ENCODE measurements at places on chromosomes 2 and 18.

GRCh38 chr2:19848952-19849351 lies 52.8 kb downstream of the TTC32 start:
- H3K4me3 ChIP-seq = no peak overlapping the region
- DNase-seq = no peak
- H3K27ac ChIP-seq = no peak overlapping the region
- no peaks in the 10 kb centered on the region for H3K36me3 ChIP-seq
- no peaks in the 10 kb centered on the region for H3K4me1 ChIP-seq
- no peaks in the 10 kb centered on the region for H3K27me3 ChIP-seq

- no peaks in the 10 kb centered on the region for H3K27me3 ChIP-seq
- DNase-seq = no peak
- H3K27ac ChIP-seq = no peak overlapping the region
- H3K4me3 ChIP-seq = no peak overlapping the region
- H3K36me3 ChIP-seq = no peaks in the 10 kb centered on the region
- no peaks in the 10 kb centered on the region for H3K4me1 ChIP-seq
Observed at GRCh38 chr2:19823507-19823906, 78.3 kb downstream of the TTC32 start.

DNA sequence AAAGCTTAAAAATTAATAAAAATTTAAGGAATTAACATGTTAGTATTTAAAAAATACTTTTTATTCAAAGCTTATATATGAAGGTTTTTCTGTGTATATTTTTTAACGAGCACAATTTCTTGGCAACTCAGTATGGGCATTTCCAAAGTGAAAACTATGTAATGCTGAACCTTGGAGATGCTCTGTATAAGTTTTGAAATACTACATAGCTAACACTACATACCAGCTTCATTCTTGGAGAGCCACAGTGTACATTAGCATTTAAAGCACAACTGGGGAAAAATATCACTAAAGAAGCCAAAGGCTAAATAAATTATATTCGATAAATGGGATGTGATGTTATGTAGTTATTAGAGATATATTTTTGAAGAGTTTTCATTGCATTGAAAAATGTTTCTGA lies 446.5 kb downstream of the CCDC85A start:
- H3K36me3 ChIP-seq = no peaks in the 10 kb centered on the region
- DNase-seq = no peak
- no peak overlapping the region for H3K4me3 ChIP-seq
- H3K4me1 ChIP-seq = no peaks in the 10 kb centered on the region
- H3K27me3 ChIP-seq = no peaks in the 10 kb centered on the region

GRCh38 chr2:150208689-150209088 lies 278.8 kb downstream of the RND3 start:
- H3K27ac ChIP-seq = no peak overlapping the region
- peaks cover 4% of the 10 kb centered on the region for H3K4me1 ChIP-seq
- no peak for DNase-seq
- no peaks in the 10 kb centered on the region for H3K36me3 ChIP-seq

- H3K36me3 ChIP-seq = no peaks in the 10 kb centered on the region
- H3K4me1 ChIP-seq = no peaks in the 10 kb centered on the region
- H3K4me3 ChIP-seq = no peak overlapping the region
- DNase-seq = no peak
Observed at GRCh38 chr2:5474716-5475115, 217.5 kb upstream of the SOX11 start.

- peaks cover 40% of the 10 kb centered on the region for H3K4me1 ChIP-seq
- no peaks in the 10 kb centered on the region for H3K36me3 ChIP-seq
Observed at GRCh38 chr18:9101730-9102507, 580 bp upstream of the NDUFV2 start.

DNA sequence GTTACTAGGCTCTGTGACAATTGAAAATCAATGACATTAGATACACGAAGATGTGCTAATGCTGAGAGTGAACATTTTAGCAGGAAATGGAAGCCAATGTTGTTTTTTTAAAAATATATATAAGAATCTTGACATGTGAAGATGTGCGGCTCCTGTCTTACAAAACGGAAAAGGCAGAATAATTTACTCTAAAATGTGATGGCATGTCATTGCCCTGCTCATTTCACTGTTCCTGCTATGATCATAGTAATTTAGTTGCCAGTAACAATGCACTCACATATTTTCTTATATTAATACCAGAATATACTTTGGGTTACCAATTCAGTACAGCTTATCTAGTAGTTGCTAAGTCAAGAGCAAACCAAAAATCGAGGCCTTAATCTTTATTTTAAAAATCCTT lies 10.3 kb downstream of the EPHA4 start:
- H3K4me3 ChIP-seq = no peak overlapping the region
- no peak for DNase-seq
- H3K27me3 ChIP-seq = no peaks in the 10 kb centered on the region

GRCh38 chr18:79258447-79258846 lies 137.3 kb upstream of the NFATC1 start:
- H3K27me3 ChIP-seq = no peaks in the 10 kb centered on the region
- no peak overlapping the region for H3K4me3 ChIP-seq
- no peak overlapping the region for H3K27ac ChIP-seq
- DNase-seq = no peak
- no peaks in the 10 kb centered on the region for H3K4me1 ChIP-seq

DNA sequence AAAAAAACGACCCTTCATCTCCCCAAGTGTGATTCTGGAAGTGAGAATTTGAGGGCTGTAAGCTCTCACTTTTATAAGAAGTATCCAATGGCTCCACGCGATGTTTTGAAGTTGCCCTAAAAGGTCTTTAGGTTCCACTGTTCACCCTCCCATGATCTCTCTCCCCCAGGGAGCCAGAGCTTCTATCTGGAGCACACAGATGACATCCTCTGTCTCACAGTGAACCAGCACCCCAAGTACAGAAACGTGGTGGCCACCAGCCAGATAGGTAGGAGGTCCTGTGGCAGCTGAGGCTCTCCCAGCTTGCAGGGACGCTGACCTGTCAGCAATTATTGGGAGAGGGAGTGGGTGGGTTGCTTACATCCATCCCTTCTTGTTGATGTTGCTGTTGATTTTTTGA lies 97.8 kb downstream of the RTN4 start:
- no peak overlapping the region for H3K4me3 ChIP-seq
- DNase-seq = no peak
- H3K27ac ChIP-seq = no peak overlapping the region
- H3K27me3 ChIP-seq = no peaks in the 10 kb centered on the region
- H3K36me3 ChIP-seq = no peaks in the 10 kb centered on the region
- H3K4me1 ChIP-seq = peaks cover 3% of the 10 kb centered on the region

DNA sequence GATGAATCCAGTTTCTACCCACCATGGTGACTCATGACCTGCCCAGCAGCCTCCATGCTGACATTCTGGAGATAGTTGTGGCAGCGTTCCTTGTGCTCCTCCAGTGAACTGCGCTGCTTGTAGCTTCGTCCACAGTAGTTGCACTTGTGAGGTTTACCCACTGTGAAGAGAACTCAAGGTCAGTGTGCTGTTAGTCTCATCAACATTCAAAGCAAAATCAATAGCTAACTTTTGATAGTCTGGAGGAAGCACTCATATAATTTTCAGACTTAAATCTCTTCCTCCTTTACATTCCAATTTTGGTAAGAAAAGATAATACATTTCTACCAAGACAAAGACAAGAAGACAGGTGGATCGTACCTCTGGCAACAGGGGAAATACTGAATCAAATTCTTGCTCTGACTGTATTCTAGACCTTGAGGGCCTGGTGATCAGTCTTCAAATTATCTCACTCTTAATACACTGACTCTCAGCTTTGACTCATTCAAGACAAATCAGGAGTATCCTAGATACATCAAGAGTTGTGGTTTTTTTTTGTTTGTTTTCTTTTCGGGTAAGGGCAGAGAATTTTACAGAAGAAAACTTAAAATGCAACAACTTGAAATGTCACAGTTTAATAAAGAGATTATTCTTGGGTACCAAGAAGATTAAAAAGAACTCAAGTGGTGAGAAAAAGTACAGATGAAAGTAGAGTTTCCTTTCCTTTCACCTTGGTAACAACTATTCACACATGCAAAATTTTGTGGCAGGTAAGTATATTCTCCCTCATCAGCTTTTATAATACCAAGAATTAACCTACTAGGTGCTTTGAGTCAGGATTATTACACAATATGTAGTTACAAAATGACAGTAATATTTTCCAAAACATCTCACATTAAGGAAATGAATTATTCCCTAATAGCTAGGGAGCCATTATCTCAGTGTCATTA lies 129.2 kb downstream of the IKZF2 start:
- H3K4me1 ChIP-seq = no peaks in the 10 kb centered on the region
- DNase-seq = no peak
- H3K27ac ChIP-seq = no peak overlapping the region
- peaks cover 6% of the 10 kb centered on the region for H3K36me3 ChIP-seq

DNA sequence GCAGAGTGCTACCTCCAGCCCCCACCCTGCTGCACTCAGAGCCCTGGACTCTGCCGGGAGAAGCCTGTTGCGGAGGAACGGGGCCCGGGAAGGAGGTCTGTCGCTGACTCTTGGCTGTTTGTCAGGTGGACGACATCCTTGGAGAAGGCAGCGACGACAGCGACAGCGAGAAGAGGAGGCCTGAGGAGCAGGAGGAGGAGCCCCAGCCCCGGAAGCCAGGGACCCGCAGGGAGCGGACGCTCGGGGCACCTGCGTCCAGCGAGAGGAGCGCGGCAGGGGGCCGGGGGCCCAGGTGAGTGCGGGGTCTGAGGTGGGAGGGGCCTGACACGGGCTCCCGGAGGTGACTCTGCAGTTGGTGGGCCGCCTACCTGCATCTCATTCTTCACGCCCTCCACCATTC lies 56.6 kb downstream of the CTDP1 start:
- H3K27ac ChIP-seq = no peak overlapping the region
- H3K27me3 ChIP-seq = no peaks in the 10 kb centered on the region
- H3K4me3 ChIP-seq = no peak overlapping the region
- no peak for DNase-seq

GRCh38 chr2:72942293-72942692 lies 25.0 kb downstream of the EMX1 start:
- H3K4me3 ChIP-seq = no peak overlapping the region
- no peak overlapping the region for H3K27ac ChIP-seq
- H3K27me3 ChIP-seq = no peaks in the 10 kb centered on the region
- no peaks in the 10 kb centered on the region for H3K36me3 ChIP-seq
- DNase-seq = no peak

DNA sequence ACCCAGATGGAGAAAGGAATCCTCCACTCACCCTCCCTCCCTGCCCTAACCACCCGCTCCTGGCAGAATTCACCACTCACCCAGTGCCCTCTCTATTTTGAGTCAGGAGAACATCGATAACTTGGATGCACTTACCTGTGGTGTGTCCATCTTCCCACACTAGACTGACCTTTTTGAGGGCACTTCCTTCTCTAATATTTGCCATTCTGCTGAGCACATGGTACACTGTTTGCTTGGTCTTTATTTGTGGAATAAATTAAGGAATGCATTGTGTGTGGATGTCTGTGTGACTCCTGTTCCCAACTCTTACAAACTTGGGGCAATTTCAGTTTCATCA lies 133.7 kb downstream of the ACKR3 start:
- no peaks in the 10 kb centered on the region for H3K4me1 ChIP-seq
- H3K27me3 ChIP-seq = no peaks in the 10 kb centered on the region
- no peak for DNase-seq
- H3K36me3 ChIP-seq = no peaks in the 10 kb centered on the region

- H3K4me3 ChIP-seq = no peak overlapping the region
- no peak overlapping the region for H3K27ac ChIP-seq
- no peaks in the 10 kb centered on the region for H3K36me3 ChIP-seq
Observed at GRCh38 chr2:212897296-212897695, 254.1 kb downstream of the IKZF2 start.

- no peaks in the 10 kb centered on the region for H3K27me3 ChIP-seq
- no peak overlapping the region for H3K27ac ChIP-seq
- no peaks in the 10 kb centered on the region for H3K4me1 ChIP-seq
- DNase-seq = peak; percentile 20
- H3K4me3 ChIP-seq = no peak overlapping the region
- H3K36me3 ChIP-seq = no peaks in the 10 kb centered on the region
Observed at GRCh38 chr2:39593439-39594393, 72.0 kb upstream of the TMEM178A start.

DNA sequence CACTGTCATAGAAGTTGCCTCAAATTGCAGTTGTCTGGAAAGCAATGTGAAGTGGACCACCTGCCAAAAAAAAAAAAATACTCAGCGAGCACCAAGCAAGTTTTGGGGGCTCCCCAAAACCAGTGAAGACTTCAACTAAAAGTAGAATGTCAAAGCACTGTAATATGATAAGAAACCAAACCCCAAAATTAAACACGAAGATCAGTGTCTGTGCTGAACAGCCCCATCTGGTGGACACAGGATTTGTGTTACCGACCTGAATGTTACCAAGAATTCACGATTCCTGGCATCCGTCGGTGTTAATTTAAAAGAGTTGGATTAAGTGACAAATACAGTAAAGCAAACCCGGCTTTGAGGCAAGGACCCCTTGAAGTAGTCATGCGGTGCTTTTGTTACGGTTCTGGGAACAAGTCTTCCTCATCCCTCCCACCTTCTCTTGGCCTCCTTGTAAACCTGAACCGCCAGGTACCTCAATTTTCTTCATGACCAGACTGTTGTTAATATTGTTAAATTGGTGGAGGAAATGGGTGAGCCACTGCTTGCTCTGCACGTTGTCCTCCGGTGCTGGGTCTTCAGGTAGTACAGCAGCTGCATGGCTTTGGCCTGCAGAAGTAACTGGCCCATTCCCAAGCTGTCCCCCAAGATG lies 31.3 kb upstream of the SSB start:
- DNase-seq = peak; percentile 16
- H3K27me3 ChIP-seq = peaks cover 11% of the 10 kb centered on the region
- no peaks in the 10 kb centered on the region for H3K36me3 ChIP-seq
- H3K27ac ChIP-seq = no peak overlapping the region
- H3K4me3 ChIP-seq = no peak overlapping the region

GRCh38 chr2:164922134-164922533 lies 33.2 kb downstream of the SLC38A11 start:
- DNase-seq = no peak
- no peak overlapping the region for H3K27ac ChIP-seq
- H3K36me3 ChIP-seq = no peaks in the 10 kb centered on the region
- H3K4me3 ChIP-seq = no peak overlapping the region
- H3K27me3 ChIP-seq = no peaks in the 10 kb centered on the region
- no peaks in the 10 kb centered on the region for H3K4me1 ChIP-seq

DNA sequence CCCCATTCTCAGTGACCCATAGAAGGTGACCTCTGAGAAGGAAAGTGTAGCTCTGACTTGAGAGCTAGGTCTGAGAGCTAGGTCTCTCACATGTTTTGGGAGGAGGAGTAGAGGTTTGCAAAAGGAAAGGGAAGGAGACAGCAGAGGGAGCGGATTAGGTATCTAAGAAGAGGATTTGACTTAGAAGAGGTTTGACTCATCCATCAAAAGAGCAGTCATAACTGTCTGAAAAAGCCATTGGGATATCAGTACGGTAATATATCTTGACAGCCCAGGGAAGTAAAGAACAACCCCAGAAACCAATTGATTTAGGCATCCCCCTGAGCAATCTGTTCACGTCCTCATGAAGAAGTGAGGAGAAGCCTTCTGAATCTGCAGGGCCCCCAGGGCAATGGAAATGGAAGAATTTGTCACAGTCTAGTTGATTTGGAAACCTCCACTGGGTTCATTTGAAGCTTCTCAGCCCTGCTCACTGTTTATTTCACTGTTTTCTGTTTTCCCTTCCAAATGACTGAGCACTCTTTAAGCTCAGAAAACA lies 19.3 kb downstream of the OXER1 start:
- no peaks in the 10 kb centered on the region for H3K4me1 ChIP-seq
- H3K27me3 ChIP-seq = no peaks in the 10 kb centered on the region
- no peak overlapping the region for H3K27ac ChIP-seq
- H3K4me3 ChIP-seq = no peak overlapping the region
- no peaks in the 10 kb centered on the region for H3K36me3 ChIP-seq

Measured in gastrocnemius medialis (tissue), 4 donors.